Fibroblast of lung (primary cell): ENCODE measurements at places on chromosomes 1 and 21.
A peak's percentile ranks its signal among the peaks of the same experiment; 100 is the strongest.

GRCh38 chr1:207821464-207822045 is 69.7 kb downstream of the CD46 start:
- DNase-seq = no peak

DNA sequence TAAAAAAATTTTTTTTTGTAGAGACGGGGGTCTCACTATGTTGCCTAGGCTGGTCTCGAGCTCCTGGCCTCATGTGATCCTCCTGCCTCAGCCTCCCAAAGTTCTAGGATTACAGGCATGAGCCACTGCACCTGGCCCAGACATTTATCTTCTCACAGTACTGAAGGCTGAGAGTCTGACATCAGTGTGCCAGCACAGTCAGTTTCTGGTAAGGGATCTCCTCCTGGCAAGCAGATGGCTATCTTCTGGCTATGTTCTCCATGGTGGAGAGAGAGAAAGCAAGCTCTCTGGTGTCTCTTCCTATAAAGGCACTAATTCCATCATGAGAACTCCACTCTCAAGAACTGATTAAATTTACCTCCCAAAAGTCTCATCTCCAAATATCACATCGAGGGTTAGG is 57.8 kb upstream of the C1orf185 start:
- no peak for DNase-seq

DNA sequence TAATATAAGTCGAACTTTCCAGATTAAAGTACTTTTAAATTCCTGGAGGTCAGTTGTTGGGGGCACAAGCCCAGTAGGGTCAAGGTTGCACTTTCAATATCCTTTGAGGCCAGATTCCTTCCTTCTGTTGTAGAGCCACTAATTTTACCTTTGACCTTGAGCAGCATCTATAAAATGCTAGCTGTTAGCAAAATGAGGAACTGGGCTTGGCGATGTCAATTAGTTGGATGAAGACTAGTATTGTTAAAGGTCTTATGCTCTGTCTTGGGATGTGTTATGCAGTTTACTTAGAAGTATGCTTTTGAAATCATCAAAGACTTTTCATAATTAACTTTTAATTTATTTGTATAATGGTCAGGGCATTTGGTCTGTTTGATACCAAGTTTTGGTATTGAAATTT is 425.9 kb upstream of the PROX1 start:
- no peak for DNase-seq

DNA sequence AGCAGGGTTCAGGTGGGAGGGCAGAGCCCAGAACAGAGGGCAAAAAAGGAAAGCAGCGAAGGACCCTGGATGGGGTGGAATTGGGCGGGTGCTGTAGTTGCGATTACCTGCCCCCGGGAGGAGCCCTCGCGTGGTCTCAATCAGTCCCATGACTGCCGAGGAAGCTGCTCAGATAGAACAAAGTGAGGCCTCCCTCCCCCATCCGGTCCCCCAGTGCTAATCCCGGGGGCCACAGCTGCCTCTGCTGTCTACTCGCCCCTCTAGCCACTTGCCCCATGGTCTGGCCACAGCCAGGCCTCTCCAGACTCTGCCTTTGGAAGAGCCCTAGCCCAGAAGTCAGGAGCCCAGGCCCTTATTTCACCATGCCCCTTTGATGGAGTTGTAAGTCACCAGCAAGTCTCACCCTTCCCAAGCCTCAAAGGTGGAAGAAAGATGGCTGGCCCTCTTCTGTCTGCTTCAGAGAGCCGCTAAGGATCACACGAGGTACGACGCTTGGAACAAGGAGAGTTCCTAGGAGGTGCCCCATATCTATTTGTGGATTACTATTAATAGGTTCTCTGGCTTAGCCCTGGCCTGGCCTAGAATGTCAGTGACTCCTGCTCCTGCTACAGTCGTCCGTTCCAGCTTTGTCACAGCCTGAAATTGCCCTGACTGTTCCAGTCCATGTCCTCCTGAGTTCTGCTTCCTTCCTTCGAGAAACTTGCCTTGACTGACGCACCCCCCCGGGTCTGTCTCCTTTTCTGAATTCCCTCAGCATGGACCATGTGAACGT is 16.4 kb downstream of the ECHDC2 start:
- DNase-seq = peak; percentile 24

DNA sequence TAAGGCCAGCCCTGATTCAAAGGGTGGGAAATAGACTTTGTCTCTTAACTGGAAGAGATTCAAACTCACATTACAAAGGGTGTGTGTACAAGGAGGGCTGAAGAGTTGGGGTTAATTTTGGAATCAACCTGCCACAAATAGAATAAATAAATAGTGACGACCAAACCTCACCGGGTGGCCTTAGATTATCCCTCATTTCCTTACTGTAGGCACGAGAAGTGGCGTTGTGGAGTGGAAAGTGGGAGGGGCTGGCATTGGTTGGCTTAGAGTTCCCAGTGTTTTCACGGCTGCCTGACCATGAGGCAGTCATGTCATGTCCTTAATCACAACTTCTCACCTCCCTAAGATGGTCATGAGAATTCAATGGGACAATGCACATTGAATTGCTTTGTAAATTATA is 21.3 kb upstream of the RUNX1 start:
- no peak for DNase-seq

- DNase-seq = peak; percentile 37
Measured at GRCh38 chr1:20430355-20431175, 55.4 kb downstream of the CAMK2N1 start.

GRCh38 chr1:69492286-69492685 is 75.4 kb upstream of the LRRC7 start:
- DNase-seq = no peak

GRCh38 chr1:89794406-89794805 is 26.4 kb upstream of the LRRC8D start:
- no peak for DNase-seq

GRCh38 chr1:210257698-210258529 is 25.3 kb downstream of the SERTAD4 start:
- no peak for DNase-seq

- no peak for DNase-seq
Measured at GRCh38 chr1:103948526-103948925, 198.8 kb downstream of the AMY1C start.

GRCh38 chr1:180646547-180646946 is 14.7 kb downstream of the XPR1 start:
- no peak for DNase-seq

DNA sequence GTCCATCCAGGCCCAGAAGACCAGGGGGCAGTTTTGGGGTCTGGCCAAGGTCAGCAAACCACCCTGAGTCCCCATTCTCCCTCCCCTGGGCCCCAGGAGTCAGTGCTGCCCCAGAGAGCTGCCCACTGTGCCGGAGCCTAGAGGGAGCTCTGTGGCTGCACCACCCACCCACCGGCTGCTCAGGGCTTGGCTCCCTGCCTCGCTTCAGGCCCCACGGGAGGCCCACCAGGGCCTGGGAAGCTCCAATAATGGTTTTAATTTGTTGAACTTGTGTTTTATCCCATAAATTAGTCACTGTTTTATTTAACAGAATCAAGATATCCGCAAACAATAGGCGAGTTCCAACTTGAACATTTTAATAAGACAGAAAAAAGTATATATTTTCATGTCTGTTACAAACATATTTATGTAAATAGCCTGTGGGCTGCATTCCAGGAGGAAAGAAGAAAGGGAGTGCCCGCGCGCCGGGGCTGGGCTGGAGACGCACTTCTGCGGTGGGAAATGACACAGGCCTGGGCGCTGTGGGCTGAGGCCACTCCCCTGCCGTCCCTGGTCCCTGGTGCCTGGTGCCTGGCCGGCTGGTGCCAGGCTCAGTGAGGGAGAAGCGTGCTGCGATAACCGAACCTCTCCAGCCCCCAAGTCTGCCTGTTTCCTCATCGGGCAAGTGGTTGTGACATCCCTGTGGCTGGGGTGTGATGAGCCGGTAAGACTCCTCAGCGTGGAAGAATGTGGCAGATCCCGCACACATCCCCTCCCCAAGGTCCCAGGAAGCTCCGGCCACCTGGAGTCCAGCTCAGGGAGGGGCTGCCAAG is 160.5 kb downstream of the PEX14 start:
- DNase-seq = peak; percentile 20

- no peak for DNase-seq
Measured at GRCh38 chr21:32088471-32088870, 190.4 kb downstream of the MIS18A start.

DNA sequence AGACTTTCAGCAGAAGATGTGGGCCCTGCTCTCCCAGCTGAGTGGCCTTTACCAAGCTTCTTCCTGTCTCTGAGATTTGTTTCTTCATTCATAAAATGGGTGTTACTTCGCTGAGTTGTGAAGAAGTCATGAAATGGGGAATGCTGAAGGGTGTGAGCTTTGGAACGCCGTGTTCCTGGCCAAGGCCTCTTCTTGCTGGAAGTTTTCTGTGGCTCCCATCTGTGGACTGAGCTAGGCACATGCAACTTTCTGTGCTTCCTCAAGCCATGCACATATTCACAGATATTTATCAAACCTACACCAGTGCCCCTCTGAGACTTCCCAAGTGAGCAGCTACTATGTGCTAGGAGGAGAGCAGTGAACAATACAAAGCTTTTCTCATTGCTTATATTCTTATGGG is 106.3 kb upstream of the JUN start:
- DNase-seq = no peak

DNA sequence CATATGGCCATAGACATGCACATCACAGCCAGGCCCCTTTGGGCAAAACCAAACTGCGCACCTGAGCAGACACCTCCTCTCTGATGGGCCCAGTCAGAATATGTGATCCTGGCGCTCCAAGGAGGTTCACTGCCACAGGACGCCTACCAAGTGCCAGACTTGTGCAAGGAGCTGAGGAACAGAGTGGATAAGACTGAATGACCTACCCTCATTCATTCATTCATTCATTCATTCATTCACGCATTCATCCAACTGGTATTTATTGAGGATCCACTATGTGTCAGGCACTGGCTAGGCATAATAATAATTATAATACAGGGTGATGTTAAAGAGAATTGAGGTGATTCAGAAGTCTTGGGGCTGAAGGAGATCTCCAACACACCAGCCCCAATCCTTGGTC is 2.4 kb upstream of the IGSF21 start:
- DNase-seq = no peak
